Activated CD4-positive, alpha-beta T cell treated with anti-CD3 and anti-CD28 coated beads for 1 hour (primary cell): ENCODE measurements at places on chromosomes 16 and 17.
A peak's percentile ranks its signal among the peaks of the same experiment; 100 is the strongest.

GRCh38 chr16:77986011-77986740 is 36.2 kb upstream of the CLEC3A start:
- DNase-seq: no peak

- no peak for DNase-seq
These were observed 151.2 kb downstream of the MYO1D start for GRCh38 chr17:32725697-32726096.

- DNase-seq: no peak
These were observed 119.1 kb downstream of the KCNJ12 start for GRCh38 chr17:21495281-21495680.

DNA sequence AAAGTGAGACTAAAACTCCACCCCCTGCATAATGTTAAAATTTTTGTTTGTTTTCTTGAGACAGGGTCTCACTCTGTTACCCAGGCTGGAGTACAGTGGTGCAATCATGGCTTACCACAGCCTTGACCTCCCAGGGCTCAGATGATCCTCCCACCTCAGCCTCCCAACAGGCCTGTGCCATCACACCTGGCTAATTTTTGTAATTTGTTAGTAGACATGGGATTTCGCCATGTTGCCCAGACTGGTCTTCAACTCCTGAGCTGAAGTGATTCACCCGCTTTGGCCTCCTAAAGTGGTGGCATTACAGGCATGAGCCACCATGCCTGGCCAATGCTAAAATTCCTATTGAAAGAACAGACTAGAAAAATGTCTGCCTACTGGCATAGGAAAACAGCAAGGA is 103.8 kb downstream of the TRIM37 start:
- no peak for DNase-seq

DNA sequence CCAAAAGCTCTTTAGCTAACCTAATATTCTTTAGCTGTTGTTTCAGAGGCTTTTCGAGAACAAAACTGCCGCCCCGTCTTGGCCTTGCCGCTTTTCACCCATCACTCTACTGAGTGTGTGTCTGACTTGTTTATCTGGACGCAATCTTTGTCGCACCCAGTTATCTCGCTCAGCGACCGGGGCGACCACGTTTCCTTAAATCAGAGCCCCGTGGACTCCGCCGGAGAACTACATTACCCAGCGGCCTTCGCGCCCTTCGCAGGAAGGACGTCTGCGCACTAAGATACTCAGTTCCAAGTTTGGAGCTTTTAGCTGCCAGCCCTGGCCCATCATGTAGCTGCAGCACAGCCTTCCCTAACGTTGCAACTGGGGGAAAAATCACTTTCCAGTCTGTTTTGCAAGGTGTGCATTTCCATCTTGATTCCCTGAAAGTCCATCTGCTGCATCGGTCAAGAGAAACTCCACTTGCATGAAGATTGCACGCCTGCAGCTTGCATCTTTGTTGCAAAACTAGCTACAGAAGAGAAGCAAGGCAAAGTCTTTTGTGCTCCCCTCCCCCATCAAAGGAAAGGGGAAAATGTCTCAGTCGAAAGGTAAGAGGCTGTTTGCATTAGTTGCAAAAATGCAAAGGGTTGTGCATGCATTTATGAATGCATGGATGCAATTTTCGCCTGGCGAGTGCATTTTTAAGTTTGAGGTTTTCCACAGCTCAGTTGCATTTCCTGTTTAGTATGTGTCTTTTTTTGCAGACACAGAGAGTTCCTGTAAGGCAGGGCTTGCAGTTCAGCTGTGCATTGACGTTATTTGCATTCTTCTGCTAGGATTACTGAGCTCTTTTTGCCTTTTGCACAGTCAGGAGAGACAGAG is at the start of gene MAP2K6:
Gene MAP2K6, plus strand, starts transcription at position 290 of the 867 bp plus-strand sequence. Its CDS starts 288 bp downstream, at position 578.
- DNase-seq: peak; percentile 68

DNA sequence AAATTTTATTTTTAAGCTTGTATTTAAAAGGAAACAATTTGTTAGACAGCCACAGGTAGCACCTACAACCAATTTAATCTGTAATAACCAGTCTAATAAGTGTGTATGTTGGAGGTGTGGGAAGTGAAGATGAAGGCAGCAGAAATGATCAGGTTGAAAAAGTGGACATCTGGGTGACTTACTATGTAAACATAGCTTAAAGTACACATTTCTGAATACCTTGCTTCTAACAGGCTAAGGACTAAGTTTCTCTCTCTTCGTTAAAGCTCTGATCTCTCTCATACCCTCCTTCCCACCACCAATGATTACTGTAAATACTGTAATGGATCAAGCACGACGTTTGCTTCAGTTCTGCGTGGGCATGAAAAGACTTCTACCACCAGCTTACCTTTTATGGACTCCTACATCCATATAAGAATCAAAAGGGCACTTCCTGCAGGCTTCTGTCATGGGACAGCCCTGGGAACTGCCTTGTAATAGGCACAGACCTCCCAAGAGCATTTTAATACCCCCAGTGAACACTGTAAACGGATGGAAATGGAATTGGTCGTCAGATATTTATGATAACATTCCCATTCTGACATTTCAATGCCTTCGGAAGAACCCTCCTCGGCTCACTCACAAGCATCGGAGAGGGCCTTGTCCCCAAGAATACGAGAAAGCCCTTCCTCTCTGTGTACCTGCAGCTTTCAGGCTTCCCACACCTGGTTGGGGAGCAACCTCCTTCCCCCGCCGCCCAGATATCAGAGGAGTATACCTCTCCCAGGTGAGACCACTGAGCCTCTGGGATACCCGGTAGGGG is 700 bp downstream of the CCDC43 start:
- no peak for DNase-seq

- DNase-seq: no peak
These were observed 10.0 kb downstream of the ALDH3A1 start for GRCh38 chr17:19738073-19738449.

- peak; percentile 87 for DNase-seq
These were observed 1.0 kb downstream of the PER1 start for GRCh38 chr17:8151120-8151640.
